ENCODE measurements at places on chromosomes 2 and 18.
A peak's percentile ranks its signal among the peaks of the same experiment; 100 is the strongest.

- DNase-seq, result no peak
These were observed 19.9 kb downstream of the SH2D6 start for GRCh38 chr2:85438201-85439024.

DNA sequence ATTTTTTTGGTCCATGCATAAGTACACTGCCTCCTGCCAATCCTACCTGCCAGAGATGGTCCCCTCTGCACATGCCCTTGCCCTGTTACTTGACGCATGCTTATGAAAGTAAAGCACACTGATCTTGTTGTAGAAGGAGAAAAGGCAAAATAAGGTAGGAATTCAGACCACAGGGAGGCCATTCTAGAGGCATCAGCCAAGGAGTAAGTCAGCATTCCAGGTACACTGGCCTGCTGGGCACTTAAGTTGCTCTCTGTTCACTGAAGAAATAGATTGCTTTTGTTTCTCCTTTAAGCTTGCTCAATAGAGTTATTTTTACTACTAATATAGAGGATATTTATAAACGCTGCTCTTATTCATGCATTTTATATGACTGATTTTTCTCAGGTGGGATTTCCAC, 604.4 kb downstream of the TDRD15 start:
- no peak for DNase-seq

- DNase-seq, result no peak
These were observed 28.7 kb downstream of the IKZF2 start for GRCh38 chr2:213122725-213123124.

DNA sequence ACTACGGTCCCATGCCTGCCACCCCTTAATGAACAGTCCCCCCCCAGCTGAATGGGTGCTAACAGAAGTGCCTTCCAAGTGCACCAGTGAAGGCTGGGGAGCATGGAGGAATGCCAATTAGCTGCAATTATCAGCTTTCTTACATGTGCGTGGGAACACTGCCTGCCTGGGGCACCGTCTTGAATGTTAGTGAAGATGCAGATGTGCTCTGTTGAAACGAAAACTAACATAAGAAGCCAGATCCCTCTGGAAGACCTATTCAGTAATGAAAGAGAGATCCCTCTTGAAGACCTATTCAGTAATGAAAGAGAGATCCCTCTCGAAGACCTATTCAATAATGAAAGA, 154.5 kb downstream of the CLIP4 start:
- DNase-seq, result no peak

DNA sequence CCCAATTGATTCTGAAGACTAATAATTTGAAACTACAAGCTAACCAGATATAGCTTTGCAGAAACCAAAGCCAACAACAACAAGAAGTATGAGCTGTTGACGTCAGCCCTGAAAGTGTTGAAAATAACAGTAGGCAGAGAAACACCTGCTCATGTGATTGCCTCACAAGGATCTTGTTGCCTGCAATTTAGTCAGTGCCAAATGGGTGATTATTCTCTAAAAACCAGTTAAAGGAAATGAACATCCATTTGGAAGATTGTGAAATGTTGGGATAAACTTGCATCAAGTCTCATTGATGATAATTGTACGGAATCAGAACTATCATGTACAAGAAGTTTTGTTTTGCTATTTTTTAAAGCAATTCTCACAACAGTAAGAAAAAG, 2.8 kb downstream of the CYTIP start:
- DNase-seq, result no peak

- no peak for DNase-seq
These were observed 758 bp downstream of the RIF1 start for GRCh38 chr2:151410485-151410834.

- DNase-seq, result no peak
These were observed 77.8 kb downstream of the MALT1 start for GRCh38 chr18:58748899-58749595.

DNA sequence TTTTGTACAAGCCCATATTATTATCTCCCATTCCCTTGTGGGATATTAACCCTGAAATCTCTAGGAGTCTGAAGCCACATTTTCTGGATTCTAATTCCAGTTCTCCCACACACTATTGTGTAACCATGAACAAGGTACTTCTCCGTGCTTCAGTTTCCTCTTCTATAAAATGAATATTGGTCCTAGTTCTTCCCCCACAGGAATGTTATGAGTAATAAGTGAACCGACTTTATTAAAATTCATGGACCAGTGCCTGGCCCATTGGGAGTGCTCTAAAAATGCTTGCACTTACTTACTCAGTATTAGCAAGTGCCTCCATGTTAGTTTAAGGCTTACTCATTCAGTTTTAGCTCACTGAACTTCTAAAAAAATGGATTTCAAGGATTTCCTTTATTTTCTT, 1.4 kb upstream of the ACMSD start:
- no peak for DNase-seq

DNA sequence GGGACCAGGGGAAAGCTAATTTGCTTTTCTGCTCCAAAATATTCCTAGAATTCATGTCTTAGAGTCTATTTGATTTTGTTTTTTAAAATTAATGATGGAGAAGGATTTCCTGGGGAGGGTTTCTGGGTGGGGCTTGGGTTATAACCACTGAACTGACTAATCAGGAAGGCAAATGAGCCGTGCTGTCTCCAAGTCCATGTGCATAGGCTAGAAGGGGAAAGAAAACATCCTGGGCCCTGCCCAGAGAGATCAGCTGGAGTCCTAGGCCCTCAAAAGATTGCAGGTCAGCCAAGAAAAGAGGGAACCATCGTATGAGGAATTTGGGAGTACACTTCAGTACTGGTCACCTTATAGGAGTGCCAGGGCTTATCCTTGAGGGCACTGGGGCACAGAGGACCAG, 480.2 kb upstream of the CELF4 start:
- DNase-seq, result no peak

GRCh38 chr2:109645412-109646184, 31.4 kb downstream of the SOWAHC start:
- DNase-seq, result no peak

DNA sequence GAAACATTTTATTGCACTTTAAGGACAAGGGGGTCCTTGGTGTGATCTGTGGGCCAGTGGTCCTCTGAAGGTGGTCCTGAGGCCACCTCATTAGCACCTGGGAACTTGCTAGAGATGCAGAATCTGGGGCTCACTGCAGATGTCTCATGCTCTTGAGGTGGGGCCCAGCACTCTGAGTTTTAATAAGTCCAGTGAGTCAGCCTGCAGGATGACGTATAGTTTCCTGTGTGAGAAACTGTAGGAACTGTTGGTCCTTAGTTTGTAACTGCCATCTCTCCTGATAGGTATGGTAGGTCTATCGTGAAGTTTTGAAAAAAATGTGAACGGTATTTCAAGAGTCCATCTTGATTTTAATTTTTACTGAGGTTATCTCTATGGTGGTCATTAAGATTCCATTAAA, 2.8 kb downstream of the TRPM8 start:
- no peak for DNase-seq

DNA sequence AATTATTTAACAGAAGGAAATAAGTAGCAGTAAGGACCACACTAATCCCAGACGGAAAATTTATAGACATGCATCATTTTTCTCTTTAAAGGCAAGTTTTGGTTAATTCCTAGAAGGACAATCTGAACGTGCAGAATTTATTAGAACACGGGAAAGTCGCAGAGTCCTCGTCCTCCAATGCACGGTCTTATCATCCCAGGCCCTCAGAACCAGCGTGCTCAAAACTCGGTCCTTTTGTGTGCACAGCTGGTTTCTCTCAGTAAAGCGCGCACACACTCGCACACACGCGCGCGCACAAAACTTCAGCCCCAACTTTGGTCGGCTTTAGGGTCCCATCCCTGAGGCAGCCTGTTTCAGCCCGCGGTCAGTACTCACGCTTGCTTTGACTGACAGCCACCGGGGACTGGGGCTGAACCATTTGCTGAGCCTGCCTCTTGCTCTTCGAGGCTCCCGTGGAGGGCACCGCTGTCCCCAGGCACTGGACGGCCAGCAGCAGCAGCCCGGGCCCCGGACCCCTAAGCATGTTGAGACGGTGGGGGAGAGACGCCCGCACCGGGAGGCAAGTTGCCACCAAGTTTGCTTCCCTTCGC, 493 bp downstream of the FN1 start:
- DNase-seq, result peak; percentile 56

- no peak for DNase-seq
These were observed 86.6 kb downstream of the ACOXL start for GRCh38 chr2:110818767-110819481.

- peak; percentile 67 for DNase-seq
These were observed 21.8 kb downstream of the ATG4B start for GRCh38 chr2:241659150-241659739.

Measured in right lung (tissue), 10 donors.